ENCODE measurements at places on chromosomes 1 and 21. TPM values are rescaled to one million over a fixed set of nuclear protein-coding genes. Genes with fewer than 3 reads are reported as not detected.

PYCR2 gene
- total RNA-seq = 25.1 TPM

CROCC gene
- total RNA-seq = 11.9 TPM

CHIA gene
- total RNA-seq = not detected

TRPM2 gene
- total RNA-seq = 0.43 TPM

PLK3 gene
- total RNA-seq = 13.4 TPM

ZNF683 gene
- not detected for total RNA-seq

RGS4 gene
- 1.2 TPM for total RNA-seq

NMNAT2 gene
- 0.34 TPM for total RNA-seq

Measured in dermis lymphatic vessel endothelial cell (primary cell).